ENCODE measurements at places on chromosomes 11 and 22.

- no peak for DNase-seq
Measured at GRCh38 chr11:60870276-60870675, 2.9 kb downstream of the ZP1 start.

DNA sequence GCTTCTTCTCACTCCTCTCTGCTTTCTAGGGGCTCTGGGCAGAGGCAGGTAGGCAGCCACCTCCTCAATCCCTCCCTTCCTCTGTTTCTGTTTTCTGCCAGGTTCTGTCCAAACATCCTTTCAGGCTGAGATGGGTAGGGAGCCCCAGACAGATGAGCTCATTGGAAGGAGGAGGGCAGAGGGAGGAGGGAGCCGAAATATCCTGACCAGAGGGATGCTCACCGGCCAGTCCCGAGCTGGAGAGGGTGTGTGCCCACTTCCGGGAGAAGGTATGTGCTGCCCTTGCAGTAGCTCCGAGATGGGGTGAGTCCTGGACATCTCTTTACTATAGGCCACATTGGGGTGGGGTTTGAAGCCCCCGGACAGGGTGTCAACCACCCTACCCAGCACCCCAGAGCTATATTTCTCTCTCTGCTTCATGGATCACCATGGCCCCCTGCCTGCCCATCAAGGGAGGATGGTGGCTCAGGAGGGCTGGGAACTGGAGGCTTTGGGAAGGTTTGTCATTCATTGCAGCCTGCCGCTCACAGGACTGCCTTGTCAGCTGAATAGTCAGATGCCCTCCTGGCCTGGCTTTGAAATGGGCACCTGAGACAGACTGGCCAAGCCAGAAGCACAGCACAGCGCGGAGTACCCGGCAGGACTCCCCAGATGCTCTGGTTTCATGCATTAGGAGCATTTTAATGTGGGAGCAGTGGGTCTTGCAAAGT, 4.7 kb upstream of the SCN4B start:
- DNase-seq = no peak

DNA sequence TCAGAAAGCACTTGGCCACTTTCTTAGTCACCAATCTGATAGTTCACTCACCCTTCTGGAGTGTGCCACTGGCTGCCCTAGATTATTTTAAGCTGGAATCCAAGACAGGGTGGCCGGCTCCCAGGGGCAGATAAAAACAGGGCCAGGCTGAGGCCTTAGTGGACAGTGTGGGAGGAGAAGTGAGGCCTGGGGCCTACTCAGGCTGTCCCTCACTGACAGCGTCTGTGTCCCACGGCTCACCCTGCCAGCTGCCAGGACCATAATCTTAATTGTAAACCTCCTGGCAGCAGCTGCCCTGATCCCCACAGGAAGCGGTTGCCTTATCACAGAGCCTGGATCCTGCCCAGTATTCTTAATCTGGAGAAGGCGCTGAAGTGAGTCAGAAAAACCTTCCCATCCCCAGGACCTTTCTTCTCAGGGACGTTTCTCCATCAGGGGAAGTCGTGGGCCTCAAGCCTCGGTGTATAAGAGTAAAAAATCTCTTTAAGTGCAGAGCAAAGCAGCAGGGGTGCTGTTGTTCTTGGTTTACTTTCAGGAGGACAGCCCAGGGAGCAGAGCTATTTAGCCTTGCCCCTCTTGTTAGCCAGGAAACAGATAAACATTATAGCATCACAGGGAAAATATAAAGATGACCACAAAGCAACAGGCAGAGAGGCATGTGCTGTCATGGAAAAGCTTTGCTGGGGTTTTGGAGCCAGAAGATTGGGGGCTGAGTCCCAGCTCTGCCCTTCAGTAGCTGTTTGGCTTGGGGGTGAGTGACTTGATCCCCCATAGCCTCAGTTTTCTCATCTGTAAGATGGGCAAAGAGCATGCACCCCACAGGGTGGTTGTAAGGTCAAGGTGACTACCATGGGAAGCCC, 39.6 kb downstream of the TSPAN18 start:
- DNase-seq = no peak

DNA sequence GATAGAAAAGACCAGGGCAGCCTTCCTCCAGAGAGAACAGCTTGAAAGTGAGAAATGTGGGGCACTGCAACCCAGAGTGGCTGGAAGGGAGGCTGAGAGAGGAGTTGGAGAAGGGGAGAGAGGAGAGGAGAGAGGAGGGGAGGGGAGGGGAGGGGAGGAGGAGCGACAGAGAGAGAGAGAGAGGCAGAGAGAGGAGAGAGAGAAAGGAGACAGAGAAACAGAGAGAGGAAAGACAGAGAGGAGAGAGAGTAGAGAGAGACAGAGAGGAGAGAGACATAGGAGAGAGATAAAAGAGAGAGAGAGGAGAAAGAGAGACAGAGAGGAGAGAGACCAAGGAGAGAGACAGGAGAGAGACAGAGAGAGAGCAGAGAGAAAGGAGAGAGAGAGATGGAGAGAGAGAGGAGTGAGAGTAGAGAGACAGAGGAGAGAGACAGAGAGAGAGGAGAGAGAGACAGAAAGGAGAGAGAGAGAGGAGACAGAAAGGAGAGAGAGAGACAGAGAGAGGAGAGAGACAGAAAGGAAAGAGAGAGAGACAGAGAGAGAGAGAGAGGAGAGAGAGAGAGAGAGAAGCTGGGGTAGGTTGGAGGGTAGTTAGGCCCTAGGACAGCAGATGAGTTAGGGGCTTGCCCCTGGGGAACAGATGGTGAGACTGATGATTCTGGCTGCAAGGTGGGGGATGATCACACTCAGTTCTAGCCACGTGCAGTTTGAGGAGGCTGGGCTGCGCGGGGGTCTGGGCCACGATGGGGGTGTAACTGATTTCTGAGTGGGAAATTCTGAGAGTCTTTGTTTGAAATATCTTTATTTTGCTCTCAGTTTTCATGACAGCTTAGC, 8.5 kb upstream of the SCYL1 start:
- DNase-seq = no peak

GRCh38 chr11:28529540-28530410, 421.6 kb downstream of the METTL15 start:
- DNase-seq = peak; percentile 36

GRCh38 chr11:8111636-8112035, 30.6 kb downstream of the TUB start:
- no peak for DNase-seq

DNA sequence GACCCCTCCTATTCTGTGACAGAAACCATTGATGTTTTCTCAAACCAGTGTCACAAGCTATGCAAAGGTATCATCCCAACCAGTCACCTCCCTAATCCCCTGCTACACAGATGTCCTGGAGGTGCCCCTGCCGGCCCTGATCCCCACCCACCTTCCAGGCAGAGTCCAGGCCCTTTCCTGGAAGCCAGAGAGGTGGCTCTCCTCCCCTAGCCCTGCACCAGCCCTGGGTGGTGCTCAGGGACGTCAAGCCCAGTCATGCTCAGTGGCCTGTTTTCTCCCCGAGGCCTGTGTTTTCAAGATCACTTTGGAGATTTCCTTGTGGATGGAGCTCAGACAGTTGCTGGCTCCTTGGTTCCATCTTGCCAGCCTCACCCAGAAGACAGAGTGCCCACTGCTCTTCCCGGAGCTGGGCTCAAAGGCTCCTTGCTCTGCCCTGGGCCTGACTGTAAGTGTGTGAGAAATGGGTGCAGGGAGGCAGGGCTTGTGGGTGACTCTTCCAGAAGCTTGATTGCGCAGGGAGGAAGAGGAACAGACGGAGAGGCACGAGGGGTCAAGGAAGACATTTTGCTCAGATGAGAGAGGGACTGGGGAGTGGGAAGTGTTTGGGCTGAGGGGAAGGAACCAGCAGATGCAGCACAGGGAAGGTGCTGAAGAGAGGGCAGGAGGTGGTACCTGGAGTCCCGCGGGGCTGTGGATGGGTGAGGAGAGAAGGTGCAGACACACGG, 11.3 kb downstream of the P2RY6 start:
- no peak for DNase-seq

- DNase-seq = no peak
Measured at GRCh38 chr11:62999649-63000048, 14.9 kb upstream of the SLC22A6 start.
